ENCODE measurements at places on chromosomes 5 and 9. TPM values are rescaled to one million over a fixed set of nuclear protein-coding genes. Genes with fewer than 3 reads are reported as not detected.
A peak's percentile ranks its signal among the peaks of the same experiment; 100 is the strongest.

DNA sequence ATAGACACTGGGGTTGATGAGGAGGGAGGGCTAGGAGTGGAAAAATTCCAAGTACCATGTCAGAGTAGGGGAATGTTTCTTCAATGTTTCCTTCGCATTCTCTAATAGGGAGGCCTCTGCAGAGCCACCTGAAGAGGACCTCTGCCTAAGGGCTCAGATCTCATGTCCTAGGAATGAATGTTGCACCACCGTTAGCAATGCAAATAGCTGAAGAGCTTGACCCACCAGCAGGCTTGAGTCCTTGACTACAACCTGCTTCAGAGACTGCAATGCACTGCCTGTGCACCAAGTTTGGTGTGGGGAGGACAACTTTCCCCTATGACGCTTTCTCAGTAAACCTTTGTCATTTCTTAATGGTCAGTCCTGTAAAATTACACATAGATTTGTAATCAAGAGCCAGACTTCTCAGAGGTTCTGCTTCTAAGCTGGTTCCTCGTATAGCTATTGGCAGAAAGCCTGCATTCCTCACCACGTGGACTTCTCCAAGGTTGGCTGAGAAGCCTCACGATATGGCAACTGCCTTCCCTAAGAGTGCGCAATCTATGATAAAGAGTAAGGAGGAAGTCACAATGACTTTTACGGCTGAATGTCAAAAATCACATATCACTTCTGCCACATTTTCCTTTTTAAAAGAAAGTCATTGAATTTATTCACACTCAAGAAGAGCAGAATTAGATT, 600.7 kb upstream of the PTGER4 start:
- DNase-seq = no peak

DNA sequence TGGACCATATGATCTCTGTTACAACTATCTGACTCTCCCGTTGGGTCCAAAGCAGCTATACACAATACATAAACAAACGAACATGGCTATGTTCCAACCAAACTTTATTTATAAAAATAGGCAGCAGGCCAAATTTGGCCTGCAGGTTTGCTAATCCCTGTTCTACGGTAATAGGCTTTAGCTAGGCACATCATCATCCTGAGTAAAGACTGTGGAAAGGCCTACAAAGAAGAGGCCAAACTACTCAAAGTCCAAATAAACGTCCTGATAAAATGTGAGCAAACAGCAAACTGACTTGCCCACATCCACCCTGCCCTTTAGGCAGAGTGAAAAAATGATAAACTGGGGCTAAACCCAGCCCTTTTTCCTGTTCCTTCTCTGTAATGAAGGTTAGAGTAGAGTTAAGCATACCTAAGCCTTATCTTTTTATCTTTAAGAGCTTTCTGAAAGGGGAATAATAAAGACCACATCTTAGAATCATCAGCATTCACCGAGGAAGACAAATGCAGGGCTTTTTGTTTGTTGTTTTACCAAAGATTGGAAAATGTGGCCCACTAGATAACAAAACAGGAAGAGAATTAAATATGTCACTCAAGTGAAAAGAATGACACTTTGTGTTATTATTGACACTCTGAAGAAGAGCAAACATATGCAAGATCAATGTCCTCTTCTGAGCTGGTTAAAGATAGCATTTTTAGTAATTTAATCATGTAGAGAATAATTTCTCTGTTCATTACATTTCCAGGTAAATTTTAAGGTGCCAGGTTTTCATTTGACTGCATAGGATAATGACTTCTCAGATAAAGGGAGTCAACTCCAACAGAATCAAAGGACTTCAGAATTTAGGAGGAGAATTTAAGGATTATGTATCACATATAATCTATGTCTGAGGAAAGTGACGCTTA, 160.0 kb upstream of the GNA14 start:
- no peak for DNase-seq

DNA sequence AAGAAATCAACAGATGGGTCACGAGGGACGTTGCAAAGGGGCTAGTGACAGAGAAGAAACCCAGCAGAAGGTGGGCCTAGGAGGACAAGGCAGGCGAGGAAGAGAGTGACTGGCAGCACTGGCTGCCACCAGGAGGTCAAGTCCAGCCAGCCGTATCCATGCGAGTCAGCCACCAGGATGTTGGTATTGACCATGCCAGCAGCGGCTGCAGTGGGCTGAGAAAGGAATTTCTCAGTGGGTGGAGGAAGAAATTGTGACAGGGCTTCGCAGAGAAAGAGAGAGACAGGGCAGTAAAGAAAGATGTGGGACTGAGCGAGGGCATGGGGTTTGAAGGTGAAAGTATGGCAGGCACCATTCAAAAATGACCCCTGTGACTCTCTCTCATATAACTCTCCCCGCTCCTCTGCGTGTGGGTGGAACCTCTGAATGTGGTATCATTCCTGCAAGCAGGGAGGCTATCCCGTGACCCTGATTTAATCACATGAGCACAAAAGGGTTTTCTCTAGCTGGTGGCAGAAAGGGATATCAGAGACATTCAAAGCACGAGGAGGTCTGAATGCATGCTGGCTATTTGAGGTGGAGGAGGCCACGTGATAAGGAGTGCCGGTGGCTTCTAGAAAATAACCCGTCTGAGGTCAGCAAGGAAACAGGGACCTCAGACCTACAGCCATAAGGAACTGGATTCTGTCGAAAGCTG, 45.4 kb upstream of the FBXW11 start:
- DNase-seq = no peak

GRCh38 chr5:15267966-15268365, 232.0 kb upstream of the FBXL7 start:
- DNase-seq = no peak

- DNase-seq = no peak
Measured at GRCh38 chr9:92620845-92621244, 49.1 kb downstream of the IPPK start.

GRCh38 chr5:94469894-94470329, 148.5 kb downstream of the KIAA0825 start:
- no peak for DNase-seq

- no peak for DNase-seq
Measured at GRCh38 chr9:107036367-107036766, 173.4 kb downstream of the ZNF462 start.

Gene IFNK
- not detected for total RNA-seq

Gene PCSK5
- total RNA-seq = 18.8 TPM

GRCh38 chr9:134624621-134625181, 16.9 kb upstream of the COL5A1 start:
- peak; percentile 42 for DNase-seq

- DNase-seq = peak; percentile 70
Measured at GRCh38 chr9:764105-764524, 77.4 kb upstream of the DMRT1 start.

DNA sequence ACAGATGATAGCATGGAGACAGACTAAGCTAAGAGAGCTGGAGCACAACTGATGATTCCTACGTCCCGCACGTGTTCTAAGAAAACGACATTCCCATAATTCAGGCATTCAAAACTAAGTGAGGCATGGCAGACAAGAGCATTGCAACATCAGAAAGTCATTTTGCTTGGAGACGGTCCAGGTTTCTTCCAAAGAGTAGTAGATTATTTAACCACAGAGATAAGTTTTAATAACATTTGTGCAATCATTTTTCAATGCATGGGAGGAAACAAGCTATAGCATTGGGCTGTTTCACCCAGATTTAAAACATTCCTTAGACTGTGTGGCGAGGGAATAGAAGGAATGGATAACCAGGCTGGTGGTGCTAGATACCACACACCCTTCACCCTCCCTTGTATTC, 117.2 kb downstream of the APBA1 start:
- DNase-seq = no peak

- no peak for DNase-seq
Measured at GRCh38 chr9:85040146-85040545, 370.6 kb downstream of the NTRK2 start.

- DNase-seq = no peak
Measured at GRCh38 chr9:4530375-4530774, 40.1 kb downstream of the SLC1A1 start.

- DNase-seq = no peak
Measured at GRCh38 chr5:54492178-54492577, 25.4 kb upstream of the SNX18 start.

DNA sequence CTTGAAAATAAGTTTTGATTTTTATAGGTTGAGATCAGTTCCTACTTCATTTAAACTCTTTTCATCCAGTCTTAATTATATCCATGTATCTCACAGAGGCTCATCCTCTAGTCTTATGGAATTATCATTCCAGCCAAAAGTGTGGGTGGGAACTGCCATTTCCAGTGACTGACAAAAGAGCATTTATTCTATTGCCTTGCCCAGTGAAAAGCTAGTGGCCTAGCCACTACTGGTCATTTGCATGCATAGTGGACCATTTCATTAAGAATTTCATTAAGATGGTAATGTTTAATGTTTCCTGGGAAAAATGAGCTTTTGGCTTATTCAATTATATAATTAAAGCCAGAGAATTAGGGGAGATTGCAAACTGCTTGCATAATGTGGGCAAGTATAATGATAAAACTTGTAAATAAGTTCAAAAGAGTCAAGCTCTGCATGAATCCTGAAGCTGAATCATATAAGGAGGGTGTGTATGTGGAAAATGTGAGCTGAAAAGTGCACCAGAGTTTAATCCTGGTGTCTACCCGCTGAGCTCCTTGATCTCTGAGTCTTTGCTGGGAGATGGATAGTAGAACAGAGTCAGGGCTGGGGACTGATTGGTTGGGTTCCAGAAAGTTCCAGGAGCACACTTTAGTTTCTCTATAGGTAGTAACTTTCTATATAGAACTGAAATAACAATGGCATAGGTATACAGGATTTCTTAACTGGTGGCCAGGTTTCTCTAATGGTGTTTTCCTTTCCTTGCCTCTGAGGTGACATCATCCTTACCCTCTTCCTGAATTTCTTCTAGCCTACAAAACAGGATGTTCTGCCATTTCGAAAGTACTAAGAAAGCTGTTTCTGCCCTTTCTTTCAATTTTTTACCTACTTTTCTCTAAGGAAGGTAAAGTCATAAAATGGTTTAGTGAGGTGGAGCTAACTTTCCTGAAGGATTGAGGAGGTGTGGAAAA, 78.5 kb downstream of the KIF4B start:
- no peak for DNase-seq

Measured in sciatic nerve (tissue), 2 donors.